GM12864 (cell line): ENCODE measurements at places on chromosomes 16 and 17.
A peak's percentile ranks its signal among the peaks of the same experiment; 100 is the strongest.

GRCh38 chr17:40168262-40168832 is 8.9 kb upstream of the RAPGEFL1 start:
- peak; percentile 19 for DNase-seq

DNA sequence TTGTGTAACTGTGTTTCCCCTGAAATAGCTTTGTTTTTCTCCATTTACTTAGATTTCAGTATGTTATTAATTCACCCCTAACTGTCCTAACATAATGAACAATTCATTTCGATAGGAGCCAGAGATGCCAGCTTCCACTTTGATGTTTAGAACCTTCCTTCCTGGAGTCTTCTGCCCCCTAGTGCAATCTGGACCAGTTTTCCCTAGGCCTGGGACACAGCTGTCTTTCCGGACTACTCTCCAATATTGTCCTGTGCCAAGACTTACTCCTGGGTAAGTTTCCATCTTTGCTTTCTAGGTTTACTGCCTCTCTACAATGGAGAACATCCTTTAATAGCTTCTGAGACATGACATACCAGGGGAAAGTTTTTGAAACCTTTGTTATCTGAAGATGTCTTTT is 12.8 kb downstream of the RECQL5 start:
- no peak for DNase-seq

- no peak for DNase-seq
Observed at GRCh38 chr17:40859536-40859935, 7.5 kb downstream of the KRT12 start.

- no peak for DNase-seq
Observed at GRCh38 chr17:55265311-55266021, 706 bp downstream of the HLF start.

GRCh38 chr17:81672504-81672903 is 6.0 kb downstream of the CCDC137 start:
- no peak for DNase-seq

DNA sequence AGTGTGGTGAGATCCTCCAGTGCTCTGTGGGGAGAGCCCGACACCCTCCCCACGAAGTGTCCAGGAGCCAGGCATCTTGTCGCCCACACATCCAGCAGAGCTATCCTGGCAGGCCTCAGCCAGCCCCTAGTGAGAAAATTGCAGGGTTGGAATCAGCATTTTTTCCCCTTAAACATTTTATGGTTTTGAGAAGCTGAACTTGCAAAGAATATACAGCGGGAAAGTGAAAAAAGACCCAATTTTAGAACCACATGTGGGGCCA is 84.6 kb downstream of the SOCS1 start:
- DNase-seq, result no peak

- DNase-seq, result no peak
Observed at GRCh38 chr17:60941028-60941427, 263.4 kb downstream of the BCAS3 start.

DNA sequence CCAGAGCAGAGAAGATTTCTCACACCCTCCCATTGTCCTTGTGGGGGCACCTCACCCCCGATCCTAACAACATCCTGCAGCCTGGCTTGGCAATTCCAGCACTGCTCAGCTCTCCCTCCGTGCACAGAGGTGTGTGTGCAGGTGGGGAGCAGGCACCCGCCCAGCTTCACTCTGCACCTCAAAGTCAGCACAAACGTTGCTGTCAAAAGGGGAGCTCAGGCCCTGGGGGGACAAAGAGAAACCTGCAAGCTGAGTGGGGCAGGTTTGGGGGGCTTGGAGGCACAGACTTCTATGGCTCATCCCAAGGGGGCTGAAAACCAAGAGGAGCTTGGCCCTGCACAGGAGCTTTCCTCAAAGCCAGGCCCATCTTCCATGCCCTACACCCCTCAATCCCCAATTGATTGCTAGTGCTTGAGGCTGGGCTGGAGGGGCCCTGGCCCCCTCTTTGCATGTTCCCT is 231.9 kb upstream of the TNRC6C start:
- DNase-seq, result no peak

DNA sequence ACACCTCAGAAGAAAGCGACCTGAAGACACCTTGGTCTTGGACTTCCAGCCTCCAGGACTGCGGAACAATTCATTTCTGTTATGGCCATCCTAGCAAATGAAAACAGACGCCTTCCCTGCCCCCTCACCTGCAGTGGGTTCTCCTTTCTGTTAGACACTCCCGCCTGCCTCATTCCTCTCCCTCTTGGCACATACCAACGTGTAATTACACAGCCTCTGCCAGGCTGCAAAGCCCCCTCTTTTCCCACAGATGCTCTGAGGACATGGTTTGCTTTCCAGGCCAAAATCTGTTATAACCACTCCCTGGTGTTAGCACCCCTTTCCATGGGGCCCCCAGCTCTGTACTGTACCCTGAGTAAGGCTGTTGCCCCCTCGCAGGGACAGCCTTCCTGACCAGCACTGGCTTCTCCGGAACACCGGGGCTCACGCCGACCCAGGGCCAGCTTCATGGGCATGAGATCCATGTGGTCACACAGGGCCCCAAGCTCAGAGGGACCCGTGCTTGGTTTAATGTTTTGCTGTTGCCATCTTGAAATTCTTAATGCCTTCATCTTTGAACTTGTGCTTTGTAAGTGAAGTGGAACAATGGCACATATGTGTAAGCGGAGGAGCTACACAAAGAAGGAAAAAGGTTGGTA is 64.1 kb downstream of the SDK2 start:
- DNase-seq, result no peak

GRCh38 chr16:3610698-3611145 is 684 bp downstream of the SLX4 start:
- DNase-seq, result no peak

DNA sequence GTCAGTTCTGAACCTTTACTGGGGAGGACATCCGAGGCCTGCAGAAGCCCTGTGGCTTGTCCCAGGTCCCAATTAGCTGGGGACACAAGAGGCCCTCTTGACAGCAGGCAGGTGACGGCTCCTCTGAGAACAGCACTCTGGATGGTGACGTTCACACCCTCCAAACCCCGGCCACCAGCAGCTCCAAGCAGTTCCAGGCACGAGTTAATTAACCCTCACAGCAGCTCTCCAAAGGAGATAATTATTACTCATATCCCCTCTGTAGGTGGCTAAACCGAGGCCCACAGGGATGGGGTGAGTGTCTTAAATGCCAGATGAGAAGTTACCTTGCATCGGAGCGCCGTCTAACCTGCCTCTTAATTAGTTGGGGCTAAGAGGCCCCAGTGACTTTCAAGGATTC is 168.9 kb upstream of the CIBAR2 start:
- no peak for DNase-seq

DNA sequence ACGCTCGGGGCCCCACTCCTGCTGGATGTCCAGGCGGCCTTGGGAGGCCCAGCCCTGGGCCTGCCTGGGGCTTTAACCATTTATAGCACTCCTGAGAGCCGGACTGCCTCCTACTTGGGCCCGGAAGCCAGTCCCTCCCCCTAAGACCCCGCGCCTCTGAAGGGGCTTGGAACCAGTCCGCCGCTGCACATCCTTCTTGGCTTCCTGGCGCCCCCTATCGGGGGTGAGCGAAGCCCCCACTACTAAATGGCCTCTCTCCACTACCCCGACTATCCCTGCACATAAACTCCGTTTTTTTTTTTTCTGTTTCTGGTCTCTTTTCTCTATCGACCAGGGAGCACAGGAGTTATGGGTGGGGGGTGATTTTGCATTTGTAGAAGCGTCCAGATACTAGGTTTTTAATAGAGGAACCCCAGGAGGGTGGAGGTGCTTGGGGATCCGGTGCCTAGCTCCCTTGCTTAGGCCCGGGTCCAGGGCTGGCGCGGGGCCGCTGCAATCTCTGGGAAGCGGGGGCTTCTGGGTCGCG is 633 bp upstream of the NOL3 start:
- no peak for DNase-seq

DNA sequence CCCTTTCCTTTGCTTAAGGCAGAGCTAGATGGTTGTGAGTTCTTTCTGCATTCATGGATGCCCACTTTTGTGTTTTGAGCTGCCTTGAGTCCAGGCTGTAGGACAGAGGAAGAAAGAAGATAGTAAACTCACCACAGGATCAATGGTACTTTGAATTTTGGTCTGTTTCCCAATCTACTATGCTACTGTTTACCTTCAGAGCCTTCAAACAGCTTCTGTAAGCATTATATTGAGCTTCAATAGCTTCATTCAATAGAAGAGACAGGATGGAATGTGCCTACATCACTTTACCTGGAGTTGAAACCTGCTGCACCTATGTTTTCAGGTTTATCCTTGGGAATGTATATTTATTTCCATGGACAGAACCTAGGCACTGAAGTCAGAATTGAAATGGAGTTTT is 397.9 kb upstream of the DYNLRB2 start:
- DNase-seq, result no peak

DNA sequence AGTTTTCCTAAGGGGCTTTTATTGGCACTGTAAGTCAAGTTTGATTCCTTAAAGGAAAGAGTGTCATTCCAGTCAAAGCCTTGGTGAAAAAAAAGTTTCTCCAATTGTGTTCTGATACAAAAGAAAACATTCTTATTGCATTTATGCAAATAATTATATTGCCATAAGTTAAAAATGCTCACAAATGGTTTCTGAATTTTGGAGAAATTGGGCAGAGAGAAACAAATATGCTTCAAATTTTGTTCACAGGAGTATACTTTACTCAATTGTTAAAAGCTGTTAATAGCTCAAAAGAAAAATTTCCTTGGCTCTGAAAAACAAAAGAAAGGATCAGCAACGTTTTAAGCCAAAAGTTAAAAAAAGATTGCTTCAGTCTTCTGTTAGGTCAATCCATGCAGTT is 60.2 kb downstream of the PIGL start:
- DNase-seq, result no peak

DNA sequence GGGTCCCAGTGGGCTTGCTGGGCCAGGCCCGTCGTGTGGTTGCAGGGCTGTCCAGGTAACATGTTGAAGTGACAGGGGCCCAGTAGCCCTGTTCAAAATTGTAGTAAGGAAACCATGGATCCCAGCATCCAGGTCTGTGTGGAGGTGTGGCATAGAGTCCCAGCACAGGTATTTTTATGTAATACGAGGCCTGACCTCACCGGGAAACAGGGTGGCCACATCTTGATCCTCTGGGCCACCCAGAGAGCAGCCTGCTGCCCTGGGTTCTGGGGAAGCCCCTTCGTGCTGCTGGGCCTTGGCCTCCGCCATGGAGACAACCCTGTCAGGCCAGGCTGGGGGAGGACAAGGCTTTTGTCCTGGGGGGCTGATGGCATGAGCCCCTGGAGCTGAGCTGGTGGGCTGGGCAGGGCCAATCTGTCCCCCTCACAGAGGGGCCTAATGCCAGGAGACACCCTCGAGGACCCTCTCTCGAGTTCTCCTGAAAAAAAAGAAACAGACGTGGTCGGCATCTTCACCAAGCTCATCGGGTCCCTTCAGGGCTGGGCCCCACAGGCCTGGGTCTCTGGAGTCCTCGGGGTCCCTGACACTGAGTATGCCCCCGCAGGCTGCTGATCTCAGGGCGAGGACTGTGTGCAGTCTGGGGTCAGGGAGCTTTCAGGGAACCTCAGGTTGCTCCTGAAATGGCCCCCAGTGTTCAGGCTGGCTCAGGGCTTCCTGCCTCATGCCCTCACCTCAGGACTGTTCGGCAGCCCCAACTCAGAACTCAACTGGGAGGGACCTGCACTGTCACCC is 47.8 kb downstream of the TNFRSF13B start:
- DNase-seq, result no peak

- DNase-seq, result no peak
Observed at GRCh38 chr17:61303817-61304096, 95.9 kb upstream of the TBX2 start.

DNA sequence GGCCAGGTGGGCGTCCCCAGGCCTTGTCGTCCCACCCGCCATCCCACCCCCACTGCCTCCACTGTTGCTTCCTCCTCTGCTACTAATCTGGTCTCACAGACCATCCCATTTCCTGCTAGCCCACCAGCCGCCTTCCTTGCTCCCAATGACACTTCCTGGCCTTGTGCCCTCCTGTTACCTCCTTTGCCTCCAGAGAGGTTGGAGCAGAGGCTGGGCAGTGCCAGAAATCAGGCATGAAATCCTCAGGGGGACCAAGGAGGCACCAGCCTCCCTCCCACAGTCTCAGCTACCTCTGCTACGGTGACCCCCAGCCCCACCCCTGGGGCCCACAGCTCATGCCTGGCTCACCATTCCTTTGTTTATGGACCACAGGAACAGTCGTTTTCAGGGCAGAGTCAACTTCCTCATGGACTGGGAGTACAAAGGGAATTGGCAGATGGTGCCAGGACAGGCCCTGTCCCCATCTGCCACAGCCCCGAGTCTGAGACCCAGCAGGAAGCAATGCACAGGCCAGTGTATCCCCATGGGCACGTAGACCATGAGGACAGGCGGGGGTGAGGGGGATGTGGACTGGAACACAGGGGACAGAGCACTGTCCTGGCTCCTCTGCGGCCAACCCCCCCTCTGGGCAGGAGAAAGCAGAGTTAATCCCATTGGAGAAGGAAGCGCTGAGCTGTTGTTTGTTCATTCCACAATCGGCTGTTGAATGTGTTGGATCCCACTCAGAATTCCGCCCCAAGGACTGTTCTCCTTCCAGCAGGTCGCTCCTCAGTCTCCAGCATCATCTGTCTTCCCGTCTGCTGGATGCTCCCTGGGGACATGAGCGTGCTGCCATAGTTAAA is 2.2 kb upstream of the CDH5 start:
- no peak for DNase-seq

DNA sequence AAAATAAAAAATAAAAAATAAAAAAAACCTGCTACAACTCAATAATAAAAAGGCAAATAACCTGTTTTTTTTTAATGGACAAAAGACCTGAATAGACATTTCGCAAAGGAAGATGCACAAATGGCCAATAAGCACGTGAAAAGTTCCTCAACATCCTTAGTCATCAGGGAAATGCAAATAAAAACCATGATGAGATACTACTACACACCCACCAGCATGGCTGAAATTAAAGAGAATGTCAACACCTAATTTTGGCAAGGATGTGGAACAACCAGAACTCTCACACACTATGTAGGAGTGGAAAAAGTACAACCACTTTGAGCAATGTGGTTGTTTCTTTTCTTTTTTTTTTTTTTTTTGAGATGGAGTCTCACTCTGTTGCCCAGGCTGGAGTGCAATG is 24.6 kb downstream of the COG7 start:
- DNase-seq, result no peak

DNA sequence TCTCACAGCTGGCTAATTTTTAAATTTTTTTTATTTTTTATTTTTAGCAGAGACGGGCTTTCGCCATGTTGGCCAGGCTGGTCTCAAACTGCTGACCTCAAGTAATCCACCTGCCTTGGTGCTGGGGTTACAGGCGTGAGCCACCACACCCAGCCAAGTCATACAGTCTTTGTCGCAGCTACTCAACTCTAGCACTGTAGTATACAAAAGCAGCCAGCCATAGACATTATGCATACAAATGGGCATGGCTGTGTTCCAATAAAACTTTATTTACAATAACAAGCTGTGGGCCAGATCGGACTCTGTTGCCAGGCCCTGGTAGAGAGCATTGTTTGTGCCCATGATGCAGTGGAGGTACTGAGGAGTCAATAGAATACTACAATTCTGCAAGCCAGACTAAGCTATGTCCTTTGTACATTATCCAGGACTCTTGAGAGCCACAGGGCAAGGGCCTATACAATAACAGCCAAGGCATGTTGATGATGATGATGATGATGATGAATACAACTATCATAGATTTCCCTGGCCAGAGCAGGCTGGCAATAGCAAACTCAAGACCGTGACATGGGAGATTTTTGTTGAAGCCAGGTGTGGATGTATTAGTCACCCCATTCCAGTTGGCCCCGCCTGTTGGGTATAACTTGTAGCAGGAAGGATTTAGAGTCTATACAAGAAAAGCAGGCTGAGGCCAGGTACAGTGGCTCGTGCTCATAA is 101.8 kb downstream of the MYH11 start:
- no peak for DNase-seq

- no peak for DNase-seq
Observed at GRCh38 chr17:68054296-68054900, 18.9 kb downstream of the KPNA2 start.
